Spinal cord (tissue), 10 donors: ENCODE measurements at places on chromosomes 1 and 21. TPM values are rescaled to one million over a fixed set of nuclear protein-coding genes. Genes with fewer than 3 reads are reported as not detected.
A peak's percentile ranks its signal among the peaks of the same experiment; 100 is the strongest.

DNA sequence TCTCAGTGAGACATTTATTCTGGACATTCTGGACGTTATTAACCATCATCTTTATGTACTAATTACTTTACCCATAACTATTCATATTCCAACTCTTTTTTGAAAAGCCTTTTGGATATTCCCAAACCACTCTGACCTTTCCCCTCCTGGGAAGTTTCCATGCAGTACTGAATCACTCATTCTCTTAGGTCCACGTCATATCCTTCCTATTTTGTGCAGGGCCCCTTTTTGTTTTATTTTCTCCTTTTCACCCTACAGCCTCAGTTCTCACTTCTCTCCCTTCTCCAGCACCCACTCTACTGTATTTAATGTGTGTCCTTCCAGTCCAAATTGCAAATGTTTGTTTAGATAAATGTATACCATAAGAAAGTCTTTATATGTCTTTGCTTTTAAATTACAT is 16.4 kb upstream of the ATP1A1 start:
- no peaks in the 10 kb centered on the region for H3K36me3 ChIP-seq
- no peaks in the 10 kb centered on the region for H3K4me1 ChIP-seq
- H3K27me3 ChIP-seq: no peaks in the 10 kb centered on the region
- no peak for DNase-seq
- no peak overlapping the region for H3K4me3 ChIP-seq

DNA sequence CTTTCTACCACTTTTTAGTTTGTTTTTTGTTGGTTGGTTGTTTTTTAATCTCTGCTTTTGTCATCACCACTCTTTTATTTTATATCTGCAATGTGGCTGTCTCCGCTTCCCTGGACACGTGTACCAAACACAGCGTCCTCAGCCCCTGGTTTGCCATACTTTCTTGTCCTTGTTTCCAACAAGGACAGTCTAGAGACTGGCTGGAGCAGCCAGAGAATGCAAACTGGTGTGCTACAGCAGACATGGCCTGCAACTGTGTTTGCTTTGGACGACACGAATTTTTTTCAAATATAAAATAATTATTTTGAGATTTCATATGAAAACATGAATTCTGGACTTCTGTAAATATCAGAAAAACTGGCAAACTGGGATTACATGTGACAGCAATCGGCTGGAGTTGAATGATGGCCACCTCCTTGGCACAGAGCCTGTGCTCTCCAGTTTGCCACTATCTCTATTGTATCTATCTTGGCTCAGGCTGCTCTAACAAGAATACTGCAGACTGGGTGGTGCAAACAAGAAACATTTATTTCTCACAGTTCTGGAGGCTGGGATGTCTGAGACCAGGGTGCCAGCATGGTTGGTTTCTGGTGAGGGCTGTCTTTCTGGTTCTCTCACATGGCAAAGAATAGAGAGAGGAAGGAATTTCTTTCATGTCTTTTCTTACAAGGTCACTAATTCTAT is 34.6 kb upstream of the POU2F1 start:
- no peak for DNase-seq
- no peak overlapping the region for H3K4me3 ChIP-seq
- no peak overlapping the region for H3K27ac ChIP-seq
- no peaks in the 10 kb centered on the region for H3K36me3 ChIP-seq
- no peaks in the 10 kb centered on the region for H3K27me3 ChIP-seq
- H3K4me1 ChIP-seq: no peaks in the 10 kb centered on the region

DNA sequence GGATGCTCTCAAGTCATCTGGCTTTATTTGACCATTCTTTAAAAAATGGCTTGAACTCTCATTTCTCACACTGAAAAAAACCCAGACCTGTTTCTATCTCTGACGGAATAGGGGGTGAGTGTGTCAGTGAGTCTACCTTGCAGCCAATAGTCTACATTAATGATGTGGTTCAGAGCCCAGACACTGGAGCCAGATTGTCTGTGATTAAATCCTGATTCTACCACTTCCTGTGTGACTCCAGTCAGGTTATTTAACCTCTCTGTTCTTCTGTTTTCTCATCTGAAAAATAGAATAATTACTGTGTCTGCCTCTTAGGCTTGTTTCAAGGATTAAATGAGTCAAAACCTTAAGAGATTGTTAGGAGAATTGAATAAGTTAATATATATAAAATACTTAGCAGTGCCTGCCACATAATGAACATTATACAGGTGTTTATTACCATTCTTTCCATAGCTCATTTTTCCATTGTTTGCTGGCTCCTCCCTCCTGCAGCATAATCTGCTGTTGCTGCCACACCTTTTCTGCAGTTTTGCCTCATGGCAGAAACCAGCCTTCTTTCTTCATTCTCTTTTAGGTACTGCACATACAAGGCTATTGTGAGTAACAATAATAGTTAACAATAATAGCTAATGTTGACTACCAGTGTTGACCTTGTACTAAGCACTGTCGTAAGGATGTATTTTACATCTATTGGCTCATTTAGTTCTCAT is 157.6 kb upstream of the IVNS1ABP start:
- DNase-seq: no peak
- no peak overlapping the region for H3K4me3 ChIP-seq
- no peaks in the 10 kb centered on the region for H3K36me3 ChIP-seq
- no peaks in the 10 kb centered on the region for H3K4me1 ChIP-seq

DNA sequence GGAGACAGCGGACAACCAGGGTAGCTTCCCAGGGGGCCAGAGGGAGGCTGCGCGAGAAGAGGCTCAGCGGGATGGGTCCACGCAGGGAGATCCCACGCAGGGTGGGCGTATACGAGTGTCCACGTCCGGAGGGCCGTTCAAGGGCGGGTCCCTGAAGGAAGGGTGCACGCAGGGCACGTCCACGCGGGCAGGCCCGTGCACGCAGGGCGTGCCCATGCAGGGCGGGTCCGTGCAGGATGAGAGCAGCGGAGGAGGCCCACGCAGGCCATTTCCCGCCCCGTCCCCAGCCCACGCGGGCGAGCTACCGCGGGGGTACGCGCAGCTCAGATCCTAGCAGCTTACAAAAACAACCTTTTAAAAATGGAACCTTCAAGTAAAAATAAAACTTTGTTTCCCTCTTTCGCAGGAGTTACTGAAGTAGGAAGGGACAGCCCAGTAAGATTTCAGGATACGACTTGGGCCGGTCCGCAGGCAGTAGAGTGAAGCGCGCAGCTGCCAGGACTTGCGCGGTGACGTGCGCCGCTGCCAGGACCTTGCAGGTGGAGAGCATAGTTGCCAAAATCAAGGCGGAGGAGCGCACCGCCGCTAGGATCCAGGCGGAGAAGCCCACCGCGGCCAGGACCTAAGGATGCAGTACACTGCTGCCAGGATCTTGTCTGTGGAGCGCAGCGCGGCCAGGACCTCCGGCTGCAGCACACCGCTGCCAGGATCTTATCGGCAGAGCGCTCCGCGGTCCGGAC is 416 bp upstream of the RNF187 start:
- no peaks in the 10 kb centered on the region for H3K27me3 ChIP-seq
- H3K27ac ChIP-seq: peak overlapping the region; percentile 99
- peaks cover 35% of the 10 kb centered on the region for H3K4me1 ChIP-seq
- peak; percentile 72 for DNase-seq
- H3K4me3 ChIP-seq: peak overlapping the region; percentile 77
- H3K36me3 ChIP-seq: peaks cover 28% of the 10 kb centered on the region

DNA sequence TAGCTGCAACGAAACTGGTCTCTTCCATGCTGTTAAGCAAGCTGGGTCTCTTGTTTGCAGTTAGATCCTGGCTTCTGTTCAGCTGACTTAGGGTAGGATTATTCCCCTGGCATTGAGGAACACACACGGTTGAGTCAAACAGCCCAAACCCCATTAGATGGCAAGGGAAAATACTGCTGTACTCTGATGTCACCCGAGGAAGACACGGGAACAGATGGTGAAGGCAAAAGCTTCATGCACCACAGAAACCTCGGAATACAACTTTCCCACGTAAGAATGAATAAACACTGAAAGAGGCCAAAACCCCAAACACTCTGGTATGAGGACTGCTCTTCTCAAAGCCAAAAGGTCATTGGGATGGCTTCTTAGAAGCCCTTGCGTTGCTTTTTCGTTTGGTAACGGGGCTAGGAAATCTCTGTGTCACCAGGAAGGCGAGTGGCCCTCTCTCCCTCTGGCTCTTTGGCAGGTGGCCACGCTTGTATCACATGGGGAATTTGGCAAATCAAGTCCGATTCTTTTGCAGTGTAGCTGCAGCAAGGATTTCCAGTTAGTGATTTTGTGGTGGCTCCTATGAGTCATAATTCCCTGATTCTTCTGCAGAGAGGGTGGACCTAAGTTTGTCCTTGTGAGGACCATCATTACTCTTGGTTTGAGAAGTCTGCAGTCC is 16.7 kb upstream of the LYST start:
- H3K27ac ChIP-seq: no peak overlapping the region
- no peaks in the 10 kb centered on the region for H3K36me3 ChIP-seq
- H3K4me3 ChIP-seq: no peak overlapping the region
- H3K4me1 ChIP-seq: no peaks in the 10 kb centered on the region
- no peaks in the 10 kb centered on the region for H3K27me3 ChIP-seq

PROK1 gene
- total RNA-seq: 0.30 TPM

DNA sequence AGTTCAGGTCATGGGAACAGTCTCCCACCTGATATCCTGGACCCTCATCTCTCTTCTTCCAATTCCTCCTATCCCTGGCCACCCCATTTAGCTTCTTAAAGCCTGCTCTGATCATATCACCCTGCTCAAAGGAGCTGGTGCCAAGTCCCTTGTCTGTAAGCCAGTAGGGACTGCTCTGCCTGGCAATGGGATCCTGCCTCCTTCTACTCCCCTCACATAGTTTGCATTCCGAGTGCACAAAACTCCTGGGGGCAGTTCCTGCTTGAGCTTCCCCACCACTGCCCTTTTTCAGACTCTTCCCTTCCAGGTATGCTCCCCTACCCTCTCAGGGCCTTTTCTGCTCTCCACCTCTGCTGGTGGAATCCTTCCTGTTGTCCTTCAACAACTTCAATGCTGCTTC is 48.1 kb downstream of the NGF start:
- H3K27me3 ChIP-seq: no peaks in the 10 kb centered on the region
- DNase-seq: no peak
- no peaks in the 10 kb centered on the region for H3K36me3 ChIP-seq
- H3K4me3 ChIP-seq: no peak overlapping the region

KCNJ15 gene
- total RNA-seq: 1.9 TPM

DNA sequence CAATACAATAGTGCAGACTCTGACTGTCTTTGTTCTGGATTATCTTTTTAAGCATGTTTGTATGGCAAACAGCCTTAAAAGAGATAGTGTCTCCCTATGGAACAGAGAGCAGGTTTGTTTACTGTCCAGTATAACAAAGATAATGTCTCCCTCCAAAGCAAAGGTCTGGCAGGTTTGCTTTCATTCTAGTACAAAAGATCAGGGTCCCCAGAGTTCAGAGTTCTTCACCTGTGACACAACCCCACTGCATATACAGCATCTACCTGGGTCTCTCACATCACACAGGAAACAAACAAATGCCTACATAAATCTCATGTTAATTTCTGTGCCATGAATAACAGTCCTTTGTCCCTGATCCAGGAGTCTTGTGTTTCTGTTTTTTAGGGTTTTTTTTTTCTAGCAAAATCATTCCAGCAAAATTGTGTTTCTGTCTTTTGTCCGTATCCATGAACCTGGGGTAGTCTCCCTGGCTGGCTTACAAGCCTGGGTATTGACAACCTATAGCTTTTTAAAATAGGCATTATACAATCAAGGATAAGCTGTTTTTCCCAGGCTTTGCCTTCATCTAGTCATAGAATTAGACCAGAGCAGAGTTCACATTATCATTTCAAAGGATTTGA is 89.4 kb upstream of the PTBP2 start:
- no peaks in the 10 kb centered on the region for H3K27me3 ChIP-seq
- H3K36me3 ChIP-seq: no peaks in the 10 kb centered on the region
- H3K27ac ChIP-seq: no peak overlapping the region

DNA sequence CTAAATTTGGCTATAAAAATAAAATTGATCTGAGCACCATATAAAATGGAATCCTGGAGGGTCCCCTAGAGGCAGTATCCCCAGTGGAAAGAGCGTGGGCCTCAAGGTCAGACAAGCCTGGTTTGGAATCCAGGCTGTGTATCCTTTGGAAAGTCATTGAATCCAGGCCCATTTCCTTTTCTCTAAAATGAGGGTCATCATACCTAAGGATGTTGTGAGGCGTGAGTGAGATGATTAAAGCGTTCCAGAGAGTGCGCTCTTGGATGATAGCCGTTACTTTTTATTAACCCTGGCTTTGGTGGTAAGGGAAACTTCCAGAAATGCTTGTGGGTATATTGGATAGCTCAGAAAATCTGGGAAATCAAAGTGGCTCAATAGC is 683 bp upstream of the ZNF436 start:
- DNase-seq: peak; percentile 22
- H3K27me3 ChIP-seq: no peaks in the 10 kb centered on the region
- peaks cover 43% of the 10 kb centered on the region for H3K4me1 ChIP-seq
- peaks cover 6% of the 10 kb centered on the region for H3K36me3 ChIP-seq
- H3K4me3 ChIP-seq: peak overlapping the region; percentile 98
- peak overlapping the region; percentile 99 for H3K27ac ChIP-seq

RGSL1 gene
- total RNA-seq: under 0.01 TPM

DNA sequence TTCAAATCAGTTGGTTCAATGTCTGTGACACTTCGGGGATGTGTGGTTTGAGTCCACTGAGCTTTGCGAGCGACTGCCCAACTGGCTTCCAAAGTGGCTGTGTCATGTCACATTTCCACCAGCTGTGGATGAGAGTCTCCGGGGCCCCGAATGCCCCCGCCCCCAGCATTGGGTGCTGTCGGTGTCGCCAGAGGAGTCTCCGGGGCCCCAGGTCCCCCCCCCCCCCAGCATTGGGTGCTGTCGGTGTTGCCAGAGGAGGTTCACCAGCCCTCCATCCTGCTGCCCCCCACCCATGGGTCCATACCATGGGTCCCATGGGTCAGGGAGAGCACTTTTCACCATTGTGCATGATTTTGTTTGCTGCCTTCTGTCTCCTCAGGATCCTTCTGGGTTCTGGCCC is 9.0 kb upstream of the SMYD3 start:
- H3K36me3 ChIP-seq: no peaks in the 10 kb centered on the region
- H3K27ac ChIP-seq: no peak overlapping the region
- no peak overlapping the region for H3K4me3 ChIP-seq
- no peaks in the 10 kb centered on the region for H3K27me3 ChIP-seq
- no peaks in the 10 kb centered on the region for H3K4me1 ChIP-seq

DNA sequence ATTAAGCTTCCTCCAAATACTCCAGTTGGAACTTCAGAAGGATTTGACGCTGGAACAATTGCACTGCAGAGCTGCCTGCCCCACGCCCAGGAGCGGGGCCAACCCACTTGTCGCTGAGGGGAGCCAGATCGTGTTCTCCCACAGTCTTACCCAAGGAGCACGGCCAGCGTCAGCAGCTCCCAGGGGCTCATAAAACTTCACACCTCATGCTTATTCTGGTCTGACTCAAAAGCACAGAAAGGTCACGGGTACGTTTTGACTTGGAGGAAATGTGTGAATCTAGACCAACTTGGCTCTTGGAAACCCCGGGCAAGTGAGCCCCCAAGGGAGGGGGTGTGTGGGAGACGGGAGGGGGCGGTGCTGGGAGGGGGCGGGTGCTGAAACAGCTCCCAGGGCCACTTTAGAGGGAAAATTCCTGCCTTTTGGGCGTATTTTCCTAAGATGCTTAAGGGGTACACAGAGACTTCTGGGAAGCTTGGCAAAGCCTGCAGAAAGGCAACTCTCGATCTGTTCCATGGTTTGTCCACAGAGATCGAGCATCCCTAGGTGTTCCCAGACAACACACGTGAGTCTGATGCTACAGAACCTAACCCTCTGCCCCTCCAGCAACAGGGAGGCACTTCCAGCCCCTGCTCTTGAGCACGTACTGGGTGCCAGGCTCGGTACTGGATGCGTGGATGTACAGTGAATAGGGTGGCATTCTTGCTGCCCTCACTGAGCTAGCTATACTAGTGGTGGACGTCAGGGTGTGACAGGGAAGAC is 98.9 kb downstream of the DHRS3 start:
- no peaks in the 10 kb centered on the region for H3K27me3 ChIP-seq
- H3K4me3 ChIP-seq: no peak overlapping the region
- peaks cover 18% of the 10 kb centered on the region for H3K4me1 ChIP-seq
- DNase-seq: no peak
